ENCODE measurements at places on chromosomes 12 and 14.
A peak's percentile ranks its signal among the peaks of the same experiment; 100 is the strongest.

DNA sequence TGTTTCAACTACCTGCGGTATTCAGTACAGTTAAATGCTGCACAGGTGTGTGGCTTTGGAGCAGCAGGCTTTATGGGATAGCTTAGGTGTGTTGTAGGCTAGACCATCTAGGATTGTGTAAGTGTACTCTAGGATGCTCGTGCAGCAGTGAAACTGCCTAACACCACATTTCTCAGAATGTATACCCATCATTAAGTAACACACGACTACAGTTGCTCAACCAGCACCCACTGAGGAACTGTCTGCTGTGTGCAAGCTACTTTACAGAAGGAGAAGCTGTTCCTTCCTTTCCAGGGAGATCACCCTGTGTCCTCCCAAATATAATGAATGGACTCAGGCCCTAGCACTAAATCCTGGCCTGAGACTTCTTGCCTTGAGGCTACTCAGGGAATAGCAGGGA lies 94.8 kb downstream of the SLC24A4 start:
- DNase-seq = no peak

GRCh38 chr14:72916174-72916573 lies 10.1 kb upstream of the DCAF4 start:
- no peak for DNase-seq

DNA sequence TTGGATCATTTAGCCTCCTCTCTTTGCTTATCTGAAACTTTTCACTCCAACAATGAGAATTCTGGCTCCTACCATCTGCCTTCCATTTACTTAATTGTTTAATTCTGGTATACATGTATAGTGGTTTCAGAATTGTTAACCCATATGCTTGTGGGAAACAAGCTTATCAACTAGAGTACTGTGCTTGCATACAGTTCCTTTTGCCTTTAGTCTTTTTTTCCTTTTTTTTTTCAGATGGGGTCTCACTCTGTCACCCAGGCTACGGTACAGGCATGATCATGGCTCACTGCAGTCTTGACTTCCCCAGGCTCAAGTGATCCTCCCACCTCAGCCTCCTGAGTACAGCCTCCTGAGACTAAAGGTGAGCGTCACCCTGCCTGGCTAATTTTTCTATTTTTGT lies 153.8 kb upstream of the LHX5 start:
- no peak for DNase-seq

DNA sequence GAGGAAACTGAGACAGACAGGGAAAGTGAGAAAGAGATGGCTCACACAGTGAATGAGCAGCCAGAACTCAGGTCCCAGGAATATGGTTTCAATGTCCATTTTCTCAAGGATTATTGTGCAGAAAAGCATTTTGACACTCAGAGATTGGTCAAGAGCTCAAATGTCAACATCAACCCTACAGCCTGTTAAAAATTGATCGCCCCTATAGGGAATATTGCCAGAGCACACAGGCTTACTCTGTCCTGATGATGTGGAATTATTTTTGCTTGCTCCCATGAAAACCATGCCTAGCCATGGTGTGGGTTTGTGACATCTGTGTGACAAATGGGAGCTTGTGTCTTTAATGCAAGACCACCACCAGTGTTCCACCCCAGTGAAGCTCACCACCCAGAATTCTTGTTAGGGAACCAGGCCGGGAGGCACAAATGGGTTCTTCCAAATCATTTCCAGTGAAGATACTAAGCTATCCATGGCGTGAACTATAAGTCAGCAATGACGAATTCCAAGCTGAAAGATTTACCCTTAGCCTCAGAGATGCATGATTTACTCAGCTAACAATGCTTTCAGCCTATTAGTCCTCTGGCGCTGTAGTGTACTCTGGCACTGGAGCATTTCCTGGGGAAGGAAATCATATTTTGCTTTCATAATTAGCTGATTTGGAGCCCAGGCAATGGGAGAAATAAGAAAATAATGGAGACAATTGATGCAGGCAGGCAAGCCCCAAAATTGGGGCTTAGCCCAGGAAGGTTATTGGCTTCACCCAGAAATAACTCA lies 1188.2 kb upstream of the TMEM132C start:
- no peak for DNase-seq

GRCh38 chr14:104601786-104602185 lies 2.8 kb downstream of the TMEM179 start:
- DNase-seq = no peak

- no peak for DNase-seq
These were observed 425.8 kb downstream of the RAD51B start for GRCh38 chr14:68245146-68246073.

- DNase-seq = no peak
These were observed 5.9 kb upstream of the RCOR1 start for GRCh38 chr14:102586420-102587104.

DNA sequence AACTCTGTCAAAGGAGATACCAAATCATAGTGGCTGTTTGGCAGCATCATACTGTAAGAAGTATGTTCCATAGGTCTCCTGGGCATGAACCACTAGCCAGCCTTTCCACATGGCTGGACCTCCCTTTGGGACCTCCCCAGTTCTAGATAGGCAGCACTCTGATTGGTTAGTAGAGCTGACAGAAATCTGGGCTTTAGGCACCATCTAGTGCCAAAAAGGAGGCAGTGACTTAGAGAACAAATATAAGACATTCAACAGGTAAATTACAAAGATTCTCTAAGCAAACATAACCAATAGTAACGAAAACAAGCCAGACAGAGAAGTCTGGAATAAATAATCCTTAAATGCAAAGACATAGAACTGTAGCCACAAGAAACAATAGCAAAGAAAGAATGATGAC lies 148.0 kb upstream of the PDE3A start:
- DNase-seq = no peak

- DNase-seq = no peak
These were observed 94.5 kb downstream of the TMEM132C start for GRCh38 chr12:128361400-128361995.

DNA sequence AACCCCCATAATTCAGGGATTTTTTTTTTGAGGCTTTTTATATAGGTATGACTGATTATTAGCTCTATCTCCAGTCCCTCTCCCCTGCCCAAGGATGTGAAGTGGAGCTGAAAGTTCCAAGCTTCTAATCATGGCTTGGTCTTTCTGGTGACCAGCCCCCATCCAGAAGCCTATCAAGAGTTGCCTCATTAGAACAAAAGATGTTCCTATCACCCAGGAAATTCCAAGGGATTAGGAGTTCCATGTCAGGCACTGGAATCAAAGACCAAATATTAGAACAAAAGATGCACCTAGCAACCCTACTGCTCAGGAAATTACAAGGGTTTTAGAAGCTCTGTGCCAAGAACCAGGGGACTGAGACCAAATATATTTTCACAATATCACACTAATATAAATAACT lies 29.9 kb downstream of the LRP6 start:
- no peak for DNase-seq

GRCh38 chr12:119447618-119448017 lies 113.1 kb downstream of the CCDC60 start:
- no peak for DNase-seq

DNA sequence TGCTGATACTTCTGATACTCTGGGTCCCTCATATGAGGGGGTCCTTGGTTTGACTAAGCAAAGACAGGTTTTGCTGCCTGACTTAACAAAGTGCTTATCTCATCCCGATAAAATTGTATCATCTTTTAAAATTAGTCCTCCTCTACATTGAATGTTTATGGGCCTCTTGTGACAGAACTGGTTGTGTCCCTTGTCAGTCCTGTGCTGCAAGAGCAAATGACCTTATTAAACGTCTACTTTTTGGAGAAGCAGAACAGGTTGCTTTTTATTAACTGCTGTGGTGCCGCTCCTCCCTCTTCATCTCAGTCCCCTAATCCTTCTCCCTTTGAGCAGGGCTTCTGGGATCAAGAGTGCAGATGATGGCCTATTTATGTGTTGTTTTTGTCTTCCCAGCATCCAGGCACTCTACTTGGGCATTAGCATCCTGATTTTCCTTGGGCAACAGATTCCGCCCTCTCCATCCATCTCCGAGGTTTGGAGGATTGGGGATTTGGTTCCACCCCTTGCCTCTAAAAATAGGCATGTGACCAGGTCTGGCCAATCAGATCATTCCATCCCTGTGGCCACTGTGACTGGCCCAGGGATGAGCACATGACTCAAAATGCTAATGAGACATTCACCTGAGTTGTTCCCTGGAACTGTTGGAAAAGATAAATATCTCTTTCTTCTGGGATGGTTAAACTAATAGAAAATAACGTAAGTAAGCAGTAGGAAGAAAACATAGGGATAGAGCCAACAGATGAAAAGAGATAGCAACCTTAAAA lies 2.9 kb upstream of the DENR start:
- DNase-seq = no peak

DNA sequence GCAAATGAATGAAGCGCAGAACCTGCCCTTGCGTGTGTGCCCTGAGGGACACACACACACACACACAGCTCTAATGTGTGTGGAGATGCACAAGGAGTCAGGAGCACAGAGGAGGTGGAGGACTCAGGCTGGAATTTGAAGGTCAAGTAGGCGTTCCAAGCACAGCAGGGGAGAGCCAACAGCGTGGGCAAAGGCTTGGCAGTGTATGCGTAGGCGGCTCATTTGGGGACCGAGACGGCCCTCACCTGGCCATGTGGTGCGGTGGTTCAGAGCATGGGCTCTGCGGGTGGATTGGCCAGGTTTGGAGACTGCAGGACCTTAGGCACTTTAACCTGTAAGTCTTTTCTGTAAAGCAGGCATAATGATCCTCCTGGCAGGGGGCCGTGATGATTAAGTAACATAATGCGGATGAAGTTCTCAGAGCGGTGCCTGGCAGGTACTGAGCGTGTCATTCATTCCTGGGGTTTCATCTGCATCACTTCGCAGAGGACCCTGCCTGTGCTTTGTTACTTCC lies 69.5 kb upstream of the SLC24A4 start:
- DNase-seq = no peak

DNA sequence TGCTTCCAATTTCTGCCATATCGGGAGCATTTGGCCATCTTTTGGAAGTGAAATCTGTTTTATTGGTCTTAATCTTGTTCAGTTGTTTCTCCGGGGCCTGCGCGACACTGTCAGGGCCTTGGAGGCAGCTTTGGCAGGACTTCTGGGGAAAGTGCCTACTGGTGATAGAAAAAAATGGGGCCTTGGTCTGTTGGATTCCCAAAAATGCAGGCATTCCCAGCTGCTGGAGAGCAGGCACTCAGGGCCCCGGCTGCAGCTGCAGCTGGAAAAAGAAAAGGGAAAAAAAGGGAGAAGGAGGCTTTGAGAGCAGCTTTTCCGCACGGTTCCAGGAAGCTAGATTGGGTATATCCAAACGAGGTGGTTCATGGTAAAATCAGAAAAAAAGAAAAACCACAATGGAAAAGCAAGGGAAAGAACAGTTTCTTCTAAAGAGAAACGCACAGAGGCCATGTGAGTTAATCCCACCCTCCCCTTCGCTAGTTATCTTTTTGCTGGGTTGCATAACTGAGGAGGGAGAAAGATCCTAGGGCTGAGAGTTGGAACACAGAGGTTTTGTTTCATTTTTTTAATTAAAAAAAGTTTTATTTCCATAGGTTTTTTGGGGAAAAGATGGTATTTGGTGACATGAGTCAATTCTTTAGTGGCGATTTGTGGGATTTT lies 134.7 kb upstream of the RFLNA start:
- no peak for DNase-seq

DNA sequence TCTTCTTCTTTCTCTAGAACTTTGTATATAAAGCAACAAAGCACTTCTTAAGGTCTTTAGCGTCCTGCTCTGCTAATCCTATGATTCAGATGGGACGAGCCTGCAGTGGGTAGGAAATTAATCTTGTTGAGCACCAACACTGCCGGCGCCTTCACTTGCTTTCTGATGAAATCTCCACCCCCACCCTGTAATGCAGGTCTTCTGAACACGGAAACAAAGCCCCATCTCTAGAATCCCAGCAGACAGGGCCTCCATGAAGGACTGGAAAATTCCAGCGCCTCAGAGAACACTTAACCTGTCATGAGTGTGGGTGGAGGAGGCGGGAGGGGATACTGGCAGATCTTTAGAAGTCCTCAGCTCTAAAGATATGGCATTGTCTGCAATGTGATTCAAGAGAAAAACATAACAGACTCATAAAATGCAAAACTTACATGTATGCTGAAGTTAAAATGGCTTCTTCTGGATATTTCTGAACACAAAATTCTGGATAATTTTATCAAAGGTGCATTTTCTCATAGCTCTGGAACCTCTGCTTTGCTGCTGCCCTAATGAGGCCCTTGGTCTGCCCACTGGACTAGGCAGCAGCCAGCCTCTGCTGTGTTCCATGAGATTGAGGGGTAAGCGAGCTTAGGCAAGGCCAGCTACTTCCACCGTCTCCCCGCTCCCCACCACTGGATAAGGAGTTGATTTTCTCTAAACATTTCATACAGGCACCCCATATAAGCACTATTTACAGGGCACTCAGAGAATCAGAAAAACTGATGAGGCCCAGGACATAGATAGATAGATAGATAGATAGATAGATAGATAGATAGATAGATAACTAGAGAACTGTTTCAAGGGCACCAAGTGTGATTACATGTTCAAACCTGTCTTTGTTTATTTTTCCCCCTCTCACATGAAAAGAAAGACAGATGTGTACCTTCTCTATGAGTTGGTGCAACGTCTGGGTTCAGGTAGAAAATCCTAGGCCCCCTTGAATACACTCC lies 43.1 kb downstream of the ZFP36L1 start:
- DNase-seq = no peak

- DNase-seq = no peak
These were observed 4.5 kb upstream of the PRR4 start for GRCh38 chr12:10853776-10854175.

DNA sequence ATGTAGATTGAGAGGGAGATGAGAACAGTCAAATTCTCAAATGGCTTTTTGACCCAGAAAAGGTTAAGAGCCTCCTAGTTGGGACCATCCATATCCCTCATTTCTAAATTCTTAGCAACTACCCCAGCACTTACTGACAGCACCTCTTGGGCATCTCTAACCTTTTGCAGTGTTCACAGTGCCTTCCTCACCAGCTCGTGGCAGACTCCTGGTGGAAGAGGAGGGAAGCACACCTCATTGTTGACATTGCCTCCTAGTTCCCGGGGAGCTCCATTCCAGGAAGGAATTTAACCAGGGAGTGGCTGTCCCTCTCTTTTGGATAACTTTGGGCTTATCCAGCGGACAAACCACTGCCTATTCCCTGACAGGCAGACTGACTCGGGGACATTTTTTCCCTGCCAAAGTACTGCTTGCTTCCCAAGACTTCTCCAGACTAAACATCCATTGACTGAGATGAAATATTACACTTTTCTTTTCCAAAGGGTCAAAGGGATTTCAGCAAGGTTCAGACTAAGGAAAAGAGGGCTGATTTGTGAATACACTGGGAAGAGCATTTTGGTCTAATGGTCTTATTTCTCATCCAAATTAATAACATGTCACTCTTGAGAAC lies 9.0 kb upstream of the OR6J1 start:
- peak; percentile 30 for DNase-seq

GRCh38 chr14:34680806-34681479 lies 33.5 kb downstream of the CFL2 start:
- DNase-seq = no peak

GRCh38 chr14:89484051-89484844 lies 67.2 kb upstream of the FOXN3 start:
- no peak for DNase-seq

- DNase-seq = no peak
These were observed 248.3 kb downstream of the FBXL14 start for GRCh38 chr12:1346126-1346525.

Measured in effector CD4-positive, alpha-beta T cell (primary cell).